Stomach (tissue), 19 donors: ENCODE measurements at places on chromosomes 3 and 15. TPM values are rescaled to one million over a fixed set of nuclear protein-coding genes. Genes with fewer than 3 reads are reported as not detected.
A peak's percentile ranks its signal among the peaks of the same experiment; 100 is the strongest.

XCR1 gene
- total RNA-seq: under 0.01 TPM

CYFIP1 gene
- total RNA-seq: 214 TPM

DNA sequence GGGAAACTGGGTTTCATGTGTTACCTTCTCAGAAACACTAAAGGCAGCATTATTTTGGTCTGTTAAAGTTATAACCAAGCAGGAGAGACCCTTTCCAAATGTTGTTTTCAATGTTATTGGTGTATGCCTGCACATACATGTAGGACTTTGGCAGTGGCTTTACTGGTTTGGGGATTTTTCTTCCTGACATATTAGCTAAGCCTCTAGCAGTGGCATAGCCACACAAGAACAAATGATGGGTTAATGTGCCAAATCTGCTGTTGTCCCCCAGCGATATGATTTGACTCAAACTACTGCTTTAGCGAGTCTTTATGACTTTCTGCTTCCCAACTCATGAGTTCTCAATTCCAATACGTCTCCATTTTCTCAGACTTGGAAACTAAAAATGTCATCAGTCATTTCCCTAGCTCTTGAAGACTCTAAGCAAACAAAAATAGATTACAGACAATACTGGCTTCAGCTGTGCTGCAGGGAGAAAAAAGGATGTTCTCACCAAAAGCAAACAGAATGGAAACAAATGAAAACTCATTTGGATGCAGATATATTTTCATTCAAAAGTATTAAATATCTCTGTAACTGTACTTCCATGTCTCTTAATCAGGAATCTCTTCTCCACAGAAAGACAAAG is 29.6 kb downstream of the TPM1 start:
- no peaks in the 10 kb centered on the region for H3K27me3 ChIP-seq
- no peak overlapping the region for H3K4me3 ChIP-seq
- H3K4me1 ChIP-seq: peaks cover 5% of the 10 kb centered on the region
- H3K27ac ChIP-seq: no peak overlapping the region

- no peaks in the 10 kb centered on the region for H3K27me3 ChIP-seq
- H3K36me3 ChIP-seq: no peaks in the 10 kb centered on the region
- DNase-seq: no peak
- no peak overlapping the region for H3K4me3 ChIP-seq
- peaks cover 27% of the 10 kb centered on the region for H3K4me1 ChIP-seq
These were observed 7.7 kb downstream of the CLEC3B start for GRCh38 chr3:45033791-45034190.

DNA sequence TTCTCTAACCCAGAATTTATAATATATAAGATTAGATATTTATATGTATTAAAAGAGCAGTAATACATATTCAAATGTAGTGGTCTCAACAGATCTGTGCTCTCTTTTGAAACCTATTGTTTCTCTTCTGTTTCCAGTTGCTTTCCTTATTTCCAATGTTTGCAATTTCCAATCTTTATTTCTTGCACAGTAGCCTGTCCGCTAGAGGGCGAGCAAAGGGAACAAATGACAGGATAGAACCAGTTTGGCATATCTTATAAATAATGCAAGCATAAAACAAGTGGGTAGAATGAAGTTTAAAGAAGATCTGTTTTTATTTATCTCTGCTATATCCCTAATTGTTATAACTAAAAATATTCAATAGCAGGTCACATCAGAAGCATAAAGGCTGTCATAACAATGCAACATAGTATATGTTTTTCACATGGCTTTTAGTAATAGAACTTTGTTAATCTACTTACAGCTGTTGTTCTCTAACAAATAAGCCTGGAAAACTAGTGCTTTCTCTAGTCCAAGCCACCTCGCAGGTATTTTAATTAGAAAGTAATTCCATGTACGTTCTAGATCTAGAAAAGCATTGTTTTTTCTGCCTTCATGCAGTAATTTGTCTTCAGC is 15.1 kb upstream of the TCAIM start:
- peaks cover 3% of the 10 kb centered on the region for H3K4me1 ChIP-seq
- peak; percentile 88 for DNase-seq
- H3K36me3 ChIP-seq: no peaks in the 10 kb centered on the region
- no peaks in the 10 kb centered on the region for H3K27me3 ChIP-seq
- no peak overlapping the region for H3K4me3 ChIP-seq
- H3K27ac ChIP-seq: no peak overlapping the region

GRCh38 chr15:85543741-85544155 is 163.3 kb downstream of the AKAP13 start:
- DNase-seq: peak; percentile 89
- H3K36me3 ChIP-seq: no peaks in the 10 kb centered on the region
- no peaks in the 10 kb centered on the region for H3K27me3 ChIP-seq
- H3K4me1 ChIP-seq: peaks cover 38% of the 10 kb centered on the region
- H3K27ac ChIP-seq: peak overlapping the region; percentile 74
- H3K4me3 ChIP-seq: peak overlapping the region; percentile 27

PIERCE2 gene
- 1.1 TPM for total RNA-seq

DNA sequence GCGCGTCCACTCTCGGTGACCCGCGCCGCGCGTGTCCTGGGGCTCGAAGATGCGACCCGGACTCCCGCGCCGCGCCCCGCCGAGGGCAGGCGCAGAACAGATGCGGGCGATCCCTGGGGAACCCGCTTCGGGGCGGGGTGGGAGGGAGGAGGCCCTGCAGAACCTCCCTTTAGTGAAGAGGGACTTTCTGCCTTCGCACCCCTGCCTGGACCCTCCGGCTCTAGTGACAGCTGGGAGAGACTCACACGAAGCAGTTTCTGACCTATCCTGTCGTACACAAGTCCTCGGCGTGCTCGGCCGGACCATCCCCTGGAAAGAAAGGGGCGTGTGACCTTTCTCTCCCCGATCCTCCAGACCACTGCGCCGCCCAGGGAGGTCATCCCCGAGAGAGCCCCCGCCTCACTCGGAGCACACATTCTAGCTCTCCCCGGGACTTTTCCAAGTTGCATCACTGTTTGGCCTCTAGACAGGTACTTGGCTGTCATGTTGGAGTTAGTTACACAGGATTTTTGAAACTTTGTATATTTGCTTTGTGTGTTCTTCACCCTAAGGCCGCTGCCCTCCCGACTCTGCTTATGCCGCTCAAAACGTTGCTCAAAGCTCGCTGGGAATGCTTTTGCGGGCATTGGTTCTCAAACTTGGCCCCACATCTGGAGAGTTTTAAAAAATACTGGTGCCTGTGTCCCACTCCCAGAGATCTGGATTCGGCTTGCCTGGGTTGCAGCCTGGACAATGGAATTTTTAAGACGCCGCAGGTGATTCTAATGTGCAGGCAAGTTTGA is 582 bp downstream of the CGNL1 start:
- H3K4me3 ChIP-seq: peak overlapping the region; percentile 88
- H3K27ac ChIP-seq: peak overlapping the region; percentile 80
- H3K36me3 ChIP-seq: no peaks in the 10 kb centered on the region
- DNase-seq: no peak
- peaks cover 18% of the 10 kb centered on the region for H3K4me1 ChIP-seq
- peaks cover 4% of the 10 kb centered on the region for H3K27me3 ChIP-seq
